ENCODE measurements at places on chromosomes 3 and 15. TPM values are rescaled to one million over a fixed set of nuclear protein-coding genes. Genes with fewer than 3 reads are reported as not detected.

NANOGP8 gene
- total RNA-seq, result not detected

RBPMS2 gene
- 0.91 TPM for total RNA-seq

DNA sequence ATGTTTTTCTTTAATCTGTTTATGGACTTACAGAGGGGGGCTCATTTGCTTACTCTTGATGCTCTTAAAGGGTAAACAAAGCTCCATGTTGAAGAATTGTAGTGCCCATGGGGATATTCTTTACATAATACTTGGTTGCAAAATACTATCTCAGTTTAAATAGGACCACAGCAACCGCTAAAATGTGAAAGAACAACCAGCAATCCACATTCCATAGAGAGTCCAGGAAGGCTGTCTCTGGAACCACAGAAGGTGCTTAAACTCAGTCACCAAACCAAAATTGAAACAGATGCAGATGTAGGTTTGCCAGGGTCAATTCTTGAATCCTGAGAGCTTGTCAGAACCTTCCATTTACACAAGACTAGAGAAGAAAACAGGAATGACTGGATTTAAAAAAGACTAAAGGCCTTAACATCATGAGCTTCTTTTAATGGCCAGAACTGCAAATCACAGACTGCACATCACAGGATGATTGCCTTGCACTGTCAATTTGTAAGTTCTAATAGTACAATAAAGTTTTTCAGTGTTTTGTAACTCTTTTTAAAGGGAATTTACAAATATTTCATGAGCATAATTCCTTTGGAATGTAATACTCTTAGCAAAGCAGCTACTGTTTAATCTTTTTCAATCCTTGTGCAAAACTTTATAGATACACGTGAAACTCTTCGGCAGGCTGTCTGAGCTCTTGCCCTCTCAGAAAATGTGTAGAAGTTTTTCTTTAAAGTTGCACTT lies 661.6 kb downstream of the SI start:
- peak; percentile 3 for DNase-seq

GRCh38 chr3:149019580-149019979 lies 28.2 kb downstream of the GYG1 start:
- DNase-seq, result no peak

GRCh38 chr15:60392986-60393790 lies 4.6 kb downstream of the ANXA2 start:
- peak; percentile 99 for DNase-seq
